Activated CD4-positive, alpha-beta T cell treated with anti-CD3 and anti-CD28 coated beads for 36 hours (primary cell): ENCODE measurements at places on chromosomes 3 and 15. TPM values are rescaled to one million over a fixed set of nuclear protein-coding genes. Genes with fewer than 3 reads are reported as not detected.

GRCh38 chr3:158347966-158348365 lies 223.0 kb upstream of the MLF1 start:
- DNase-seq = no peak

DNA sequence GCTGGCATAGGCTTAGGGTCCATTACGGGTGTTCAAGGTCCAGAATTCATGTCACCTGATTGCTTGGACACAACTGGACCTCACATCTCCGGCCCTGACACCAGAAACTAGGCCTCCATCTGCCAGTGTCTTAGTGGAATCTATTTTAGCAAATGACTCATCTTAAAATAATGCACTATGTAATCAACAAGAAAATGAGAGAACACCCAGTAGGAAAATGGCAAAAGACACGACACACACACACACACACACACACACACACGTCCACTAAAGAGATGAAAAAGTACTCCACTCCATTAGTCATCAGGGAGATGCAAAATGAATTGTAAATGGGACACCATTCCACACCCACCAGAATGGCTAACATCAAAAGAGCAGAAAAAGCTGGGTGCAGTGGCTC lies 11.2 kb downstream of the APBA2 start:
- no peak for DNase-seq

GRCh38 chr15:48131324-48131723 lies 10.5 kb downstream of the SLC24A5 start:
- DNase-seq = no peak

Gene SCAPER
- total RNA-seq = 35.2 TPM

Gene SPRED1
- total RNA-seq = 0.90 TPM
